ENCODE measurements at places on chromosomes 3 and 15.

- no peak for DNase-seq
These were observed 253.2 kb downstream of the RORA start for GRCh38 chr15:60975952-60976351.

- DNase-seq, result no peak
These were observed 568.3 kb upstream of the ZNF717 start for GRCh38 chr3:76353683-76354082.

- DNase-seq, result no peak
These were observed 238.5 kb downstream of the DOCK3 start for GRCh38 chr3:50913260-50913659.

GRCh38 chr3:120875989-120876388, 32.0 kb upstream of the STXBP5L start:
- no peak for DNase-seq

- DNase-seq, result no peak
These were observed 8.5 kb downstream of the MBNL1 start for GRCh38 chr3:152277198-152277597.

DNA sequence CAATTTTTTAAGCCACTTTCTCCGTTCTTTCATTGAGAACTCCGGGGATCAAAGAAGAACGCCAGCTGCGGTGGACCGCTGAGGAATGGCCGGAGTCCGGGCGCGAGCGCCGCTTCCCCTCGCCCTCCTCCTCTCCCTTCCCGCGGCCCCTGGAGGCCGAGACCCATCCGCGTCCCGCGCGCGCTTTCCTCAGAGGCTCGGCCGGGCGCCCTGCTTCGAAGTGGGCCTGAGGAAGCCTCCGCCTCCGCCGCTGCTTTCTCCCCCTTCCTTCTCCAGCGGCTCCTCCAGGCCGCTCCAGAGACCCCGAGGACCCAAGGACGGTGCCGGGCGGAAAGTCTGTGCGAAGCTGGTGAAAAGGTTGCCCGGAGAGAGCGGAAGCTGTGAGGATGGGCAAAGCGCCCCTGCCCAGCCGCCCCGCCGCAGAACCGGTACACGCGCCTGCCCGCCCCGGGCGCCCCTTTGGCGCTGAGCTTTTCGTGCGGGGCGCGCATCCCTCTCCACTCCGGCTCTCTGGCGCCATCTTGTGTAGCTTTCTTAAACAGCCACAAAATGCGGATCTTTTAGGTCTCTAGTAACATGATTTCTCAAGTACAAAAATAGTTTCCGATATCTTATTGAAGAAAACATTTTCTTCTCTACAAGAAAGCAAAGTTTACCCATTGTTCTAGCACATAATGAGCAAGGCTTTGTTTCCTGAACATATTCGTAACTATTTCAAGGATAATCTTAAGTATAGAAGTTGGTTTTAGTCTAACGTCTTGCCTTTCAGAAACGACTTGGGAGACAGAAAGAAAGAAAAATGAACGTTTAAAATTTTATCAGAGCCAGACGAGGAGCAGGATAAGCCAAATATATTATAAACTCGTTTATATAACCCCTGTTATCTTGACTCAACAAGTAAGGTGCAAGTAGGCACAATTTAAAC, 59.2 kb upstream of the FAM174B start:
- peak; percentile 81 for DNase-seq

GRCh38 chr3:80190051-80190450, 422.3 kb upstream of the ROBO1 start:
- DNase-seq, result peak; percentile 89

DNA sequence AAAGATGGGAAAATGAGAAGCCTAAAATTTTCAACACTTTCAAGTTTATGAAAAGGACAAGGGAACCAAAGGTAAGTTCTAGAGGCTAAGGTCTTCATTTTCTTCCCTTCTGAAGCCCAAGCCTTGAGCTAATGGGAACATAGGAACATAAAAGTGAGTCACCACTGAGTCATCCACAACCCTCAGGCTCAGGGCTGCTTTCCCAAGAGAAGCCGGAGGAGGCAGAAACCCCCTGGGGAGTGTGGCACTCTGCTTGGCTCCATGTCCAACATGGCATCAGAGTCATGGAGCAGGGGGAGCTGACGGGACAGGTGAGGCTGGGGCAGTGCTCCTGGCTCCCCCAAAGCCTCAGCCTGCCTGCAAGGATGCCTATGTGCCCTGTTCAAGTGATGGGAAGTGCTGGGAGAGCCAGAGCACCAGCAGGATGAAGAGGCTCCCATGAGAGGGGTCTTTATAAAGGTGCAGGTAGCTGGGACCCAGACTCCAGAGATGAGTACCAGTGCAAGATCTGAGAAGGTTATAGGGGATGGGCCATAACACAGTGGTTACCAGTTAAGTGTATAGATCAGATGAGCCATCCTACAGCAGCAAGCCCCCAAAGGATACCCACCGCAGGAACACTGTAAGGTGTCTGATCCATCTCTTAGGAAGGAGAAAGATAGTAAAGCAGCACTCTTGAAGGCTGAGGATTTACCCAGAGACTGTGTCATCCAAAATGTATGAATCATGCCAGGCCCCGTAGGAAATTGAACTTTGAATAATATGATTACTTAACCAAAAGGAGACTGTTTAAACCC, 31.8 kb upstream of the RYR3 start:
- peak; percentile 92 for DNase-seq

- DNase-seq, result no peak
These were observed 17.6 kb downstream of the PODXL2 start for GRCh38 chr3:127646501-127647046.

DNA sequence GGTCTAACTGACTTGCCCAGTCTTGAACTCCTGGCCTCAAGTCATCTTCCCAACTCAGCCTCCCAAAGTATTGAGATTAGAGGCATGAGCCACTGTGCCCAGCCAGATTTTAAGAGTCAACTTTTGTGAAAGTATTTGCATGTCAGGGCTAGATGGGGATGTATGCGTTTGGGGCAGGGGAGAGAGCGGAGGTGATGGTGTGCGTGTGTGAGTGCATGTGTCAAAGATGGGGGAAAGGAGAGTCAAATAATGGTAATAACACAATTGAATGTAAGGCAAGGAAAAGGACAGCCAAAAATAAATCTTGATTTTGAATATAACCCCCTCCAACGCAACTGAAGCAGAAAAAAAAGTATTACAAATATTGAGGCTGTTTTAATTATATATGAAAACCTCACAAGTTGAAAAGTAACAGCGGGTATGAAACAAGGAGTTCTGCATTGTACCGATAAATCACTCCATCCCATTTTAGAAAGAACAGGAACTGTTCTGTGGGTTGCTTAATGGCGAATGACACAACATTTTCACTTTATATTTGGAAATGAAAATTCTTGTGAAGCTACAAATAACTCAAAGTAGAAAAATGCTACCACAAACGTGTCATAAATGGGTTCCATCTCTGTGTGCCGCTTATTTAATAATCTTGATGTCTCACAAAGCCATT, 29.9 kb upstream of the LDHAL6B start:
- DNase-seq, result peak; percentile 33

DNA sequence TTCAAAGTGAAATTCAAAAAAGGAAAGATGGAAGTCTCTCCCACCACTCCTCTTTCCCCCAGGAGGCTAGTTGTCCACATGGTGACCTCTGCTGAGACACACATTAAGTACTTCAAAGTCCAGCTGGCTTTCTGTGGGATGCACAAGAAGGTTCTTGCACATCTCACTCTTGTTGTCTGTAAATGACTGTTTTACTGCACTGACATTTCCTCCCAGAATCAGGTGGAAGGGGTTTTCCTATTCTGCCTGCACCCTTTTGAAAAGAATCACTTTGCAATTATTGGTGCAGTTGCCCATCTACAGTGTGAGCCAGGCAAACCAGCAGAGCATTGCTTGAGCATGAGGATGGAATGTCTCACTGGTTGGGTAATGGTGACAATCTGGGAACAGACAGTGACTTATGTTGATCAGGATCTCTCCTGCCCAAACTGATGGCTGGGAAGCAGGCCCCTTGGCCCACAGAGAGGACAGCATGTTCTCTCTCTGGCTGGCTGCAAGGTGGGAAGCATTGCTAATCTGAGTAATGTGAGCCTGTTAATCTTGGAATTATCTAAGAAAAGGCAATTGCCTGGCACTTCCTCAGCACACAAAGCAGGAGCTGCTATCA, 347.7 kb upstream of the SATB1 start:
- no peak for DNase-seq

GRCh38 chr3:129867506-129868124, 25.9 kb downstream of the TMCC1 start:
- DNase-seq, result no peak

GRCh38 chr3:107975529-107976201, 115.2 kb downstream of the CD47 start:
- DNase-seq, result no peak

DNA sequence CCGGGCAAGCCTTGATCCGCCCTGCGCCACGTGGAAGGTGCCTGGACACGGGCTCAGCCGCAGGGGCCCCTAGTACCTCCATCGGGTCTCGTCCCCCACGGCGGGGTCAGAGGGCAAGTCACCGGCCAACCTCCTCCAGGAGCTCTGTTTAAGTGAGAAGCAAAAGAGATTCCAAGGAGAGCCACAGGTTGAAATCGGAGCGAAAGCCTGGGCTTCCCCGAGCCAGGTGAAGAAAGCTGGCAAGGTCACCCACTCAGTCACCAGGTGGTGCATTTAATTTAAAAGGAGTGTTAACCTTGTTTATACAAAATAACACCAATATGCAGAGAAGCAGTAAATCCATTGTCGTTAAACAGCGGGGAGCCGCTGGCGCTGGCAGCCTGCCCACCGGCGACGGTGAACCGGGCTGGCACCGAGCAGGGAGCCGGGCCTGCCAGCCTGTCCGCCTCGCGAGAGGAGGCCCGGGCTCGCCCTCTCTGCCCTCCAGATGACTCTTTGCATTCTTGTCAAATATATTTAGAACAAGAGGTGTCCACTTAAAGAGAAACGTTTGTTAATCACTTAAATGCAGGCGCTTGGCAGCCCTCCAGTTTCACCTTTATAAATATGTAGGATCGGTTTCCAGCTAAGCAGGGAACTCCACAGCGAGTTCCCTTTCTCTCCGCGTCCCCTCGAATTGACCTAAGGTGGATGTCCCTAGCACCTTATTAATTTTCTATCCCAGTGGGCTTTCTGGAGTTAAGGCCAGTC, 277.3 kb upstream of the NR2F2 start:
- DNase-seq, result no peak

- DNase-seq, result no peak
These were observed 181.9 kb upstream of the TTC14 start for GRCh38 chr3:180420016-180420415.

- no peak for DNase-seq
These were observed 10.6 kb upstream of the ATP2B2 start for GRCh38 chr3:10515884-10516495.

DNA sequence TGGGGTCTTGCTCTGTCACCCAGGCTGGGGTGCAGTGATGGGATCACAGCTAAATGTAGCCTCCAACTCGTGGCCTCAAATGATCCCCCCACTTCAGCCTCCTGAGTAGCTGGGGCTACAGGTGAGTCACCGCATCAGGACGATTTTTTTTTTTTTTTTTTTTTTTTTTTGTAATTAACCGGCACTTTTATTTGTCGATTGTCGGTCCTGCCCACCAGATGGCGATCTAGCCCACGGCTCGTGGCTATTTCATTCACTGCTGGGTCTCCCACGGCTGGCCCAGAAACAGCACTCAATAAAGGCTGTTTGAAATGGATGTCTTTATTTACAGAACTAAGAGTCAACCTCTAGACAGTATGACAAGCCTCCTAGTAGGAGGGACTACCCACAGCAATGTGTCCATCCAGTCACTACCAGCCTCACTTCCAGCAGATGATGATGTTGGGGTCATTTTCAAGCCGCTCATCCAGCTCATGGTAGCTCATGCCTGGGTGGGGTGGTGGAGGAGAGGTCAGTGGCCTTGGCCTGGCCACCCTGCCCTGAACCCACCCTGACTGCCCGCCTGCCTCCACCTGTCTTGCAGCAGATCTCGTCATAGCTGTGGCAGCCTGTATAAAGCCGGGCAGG, 1.8 kb upstream of the ZMYND10 start:
- DNase-seq, result peak; percentile 78

DNA sequence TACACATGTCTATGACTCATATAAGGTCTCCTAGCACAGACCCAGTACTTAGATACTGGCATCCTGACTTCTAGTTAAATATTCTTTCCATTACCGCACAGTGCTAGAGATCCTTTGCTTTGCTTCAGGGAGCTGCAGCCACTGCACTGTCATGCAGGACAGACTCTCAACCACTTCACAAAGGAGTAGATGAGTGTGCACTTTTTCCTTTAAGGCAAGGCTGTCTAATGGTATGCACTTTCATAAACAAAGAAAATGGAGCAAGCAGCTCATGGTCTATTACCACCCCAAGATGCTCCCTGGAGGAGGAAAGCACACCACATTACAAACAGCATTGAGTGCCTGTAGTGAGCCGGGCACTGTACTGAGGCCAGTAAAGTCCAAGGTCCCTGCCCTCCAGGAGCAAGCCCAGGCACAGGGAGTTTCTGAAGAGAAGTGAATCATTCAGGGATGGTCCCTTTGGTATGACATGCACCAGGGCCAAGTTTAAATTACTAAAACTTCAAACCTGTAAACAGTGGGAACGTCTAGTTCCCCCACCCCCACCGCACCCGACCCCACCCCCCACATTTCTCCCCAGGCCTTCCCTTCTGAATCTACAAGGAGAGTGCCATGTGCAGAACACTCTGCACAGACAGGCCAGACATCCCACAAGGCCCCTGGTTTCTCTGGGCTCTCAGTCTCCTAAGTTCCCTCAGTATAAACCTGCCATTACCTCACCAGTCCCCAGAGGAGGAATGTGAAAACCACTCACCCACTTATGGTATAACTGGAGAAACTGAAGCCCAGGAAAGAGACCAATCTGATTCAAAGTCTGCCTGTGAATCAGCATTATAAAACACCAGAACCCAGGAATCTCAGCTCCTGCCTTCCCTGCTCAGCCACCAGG, 107.8 kb upstream of the BCL6 start:
- DNase-seq, result no peak

DNA sequence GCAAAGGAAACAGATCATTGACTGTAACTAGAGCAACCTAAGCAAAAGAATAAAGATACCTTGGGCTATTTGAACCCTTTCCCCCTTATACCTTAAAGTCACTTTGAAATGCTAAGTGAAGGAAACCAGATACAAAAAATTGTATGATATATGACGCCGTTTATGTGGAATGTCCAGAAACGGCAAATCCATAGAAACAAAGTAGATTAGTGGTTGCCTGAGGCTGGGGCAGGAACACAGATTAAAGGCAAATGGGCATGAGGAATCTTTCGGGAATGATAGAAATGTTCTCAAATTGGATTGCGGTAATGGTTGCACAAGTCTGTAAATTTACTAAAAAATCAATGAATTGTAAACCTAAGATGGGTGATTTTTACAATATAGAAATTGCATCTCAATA, 160.1 kb upstream of the CCDC54 start:
- DNase-seq, result peak; percentile 87

GRCh38 chr3:109241459-109242186, 74.7 kb downstream of the DPPA2 start:
- DNase-seq, result no peak

GRCh38 chr3:108117241-108117775, 26.5 kb upstream of the CD47 start:
- no peak for DNase-seq

DNA sequence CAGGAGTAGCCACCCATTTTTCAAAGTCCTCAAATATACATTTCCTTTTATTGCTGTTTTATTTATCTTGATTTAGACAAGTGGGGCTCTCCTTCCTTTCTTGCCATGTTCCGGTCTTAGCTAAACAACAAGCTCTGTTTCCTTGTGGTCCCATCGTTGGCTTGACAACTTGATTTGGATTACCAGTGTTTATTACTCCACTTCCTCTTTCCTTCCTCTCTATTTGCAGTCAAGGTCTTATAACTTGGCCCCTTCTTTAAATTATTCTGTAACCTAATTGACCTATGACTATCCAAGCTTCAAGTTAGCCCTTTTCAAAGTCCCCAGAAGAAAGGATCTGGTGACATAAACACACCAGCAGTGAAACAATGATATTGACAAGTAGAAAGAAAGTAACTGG, 130.6 kb upstream of the STT3B start:
- no peak for DNase-seq
